Type B pancreatic cell (in vitro differentiated cells): ENCODE measurements at places on chromosomes 2 and 18. TPM values are rescaled to one million over a fixed set of nuclear protein-coding genes. Genes with fewer than 3 reads are reported as not detected.

DNA sequence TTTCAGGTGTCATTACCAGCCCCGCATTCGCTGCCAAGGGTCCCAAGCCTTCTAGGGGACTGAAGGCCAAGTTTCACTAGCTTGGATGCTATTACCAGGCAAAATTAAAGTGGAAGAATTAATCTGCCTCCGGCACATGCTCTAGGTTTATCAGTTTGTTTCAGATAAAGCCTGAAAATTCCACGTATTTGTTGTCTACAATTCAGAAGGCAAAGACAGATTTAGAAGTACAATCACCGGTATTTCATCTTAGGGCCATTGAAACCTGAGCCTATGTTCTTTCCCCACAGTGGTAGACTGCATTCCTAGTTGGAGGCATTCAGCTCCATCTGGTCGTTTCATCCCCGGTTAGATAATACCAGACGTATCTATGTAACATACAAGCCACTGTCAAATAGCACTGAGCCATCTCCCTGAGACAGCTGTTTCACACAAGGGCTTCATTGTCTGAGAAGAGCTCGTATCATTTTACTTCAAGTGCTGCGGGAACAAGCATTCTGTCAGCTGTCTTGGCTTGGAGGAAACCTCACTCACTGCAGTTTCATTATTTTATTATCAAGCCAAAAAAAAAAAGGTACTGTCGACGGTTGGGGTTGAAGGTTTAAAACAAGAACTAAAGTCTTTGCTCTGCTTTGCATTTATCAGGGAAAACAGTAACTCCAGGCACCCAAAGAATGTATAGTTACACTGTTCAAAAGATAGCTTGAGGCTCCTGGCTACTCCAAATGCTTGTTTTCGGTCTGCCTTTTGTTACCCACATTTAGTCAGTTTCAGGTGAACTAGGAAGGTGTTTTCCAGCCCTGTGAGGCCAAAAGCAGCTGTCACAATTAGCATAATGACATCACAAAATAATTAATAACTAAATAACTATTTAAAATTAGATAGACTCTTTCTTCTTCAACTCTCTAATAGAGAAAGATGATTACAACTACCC, 76.7 kb downstream of the TGIF1 start:
- peaks cover 34% of the 10 kb centered on the region for H3K4me1 ChIP-seq
- no peak for DNase-seq
- H3K27me3 ChIP-seq, result peaks cover under 1% of the 10 kb centered on the region
- H3K4me3 ChIP-seq, result peak overlapping the region; percentile 42
- peak overlapping the region; percentile 43 for H3K27ac ChIP-seq

DNA sequence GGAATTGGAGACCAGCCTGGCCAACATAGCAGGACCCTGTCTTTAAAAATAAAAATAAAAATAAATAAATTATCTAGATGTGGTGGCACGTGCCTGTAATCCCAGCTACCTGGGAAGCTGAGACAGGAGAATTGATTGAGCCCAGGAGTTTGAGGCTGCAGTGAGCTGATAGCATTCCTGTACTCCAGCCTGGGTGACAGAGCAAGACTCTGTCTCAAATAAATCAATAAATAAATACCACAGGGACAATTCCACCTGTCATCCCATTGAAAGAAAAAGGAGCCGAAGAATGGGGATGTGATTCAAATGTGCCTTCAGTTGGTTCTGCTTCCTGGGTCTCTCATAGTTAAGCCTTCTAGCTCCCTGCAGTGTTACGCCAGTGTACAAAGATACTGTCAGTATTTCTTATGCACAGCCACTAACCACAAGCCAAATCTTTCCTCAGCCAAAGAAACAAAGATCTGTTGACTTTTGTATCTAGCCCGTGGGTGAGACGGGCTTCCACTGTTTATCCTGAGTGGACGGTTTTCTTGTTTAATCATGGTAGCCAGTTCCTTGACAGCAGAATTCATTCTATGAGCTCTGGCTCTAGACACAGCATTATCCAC, 12.6 kb downstream of the LGALSL start:
- DNase-seq, result no peak
- no peak overlapping the region for H3K27ac ChIP-seq
- H3K27me3 ChIP-seq, result peaks cover 3% of the 10 kb centered on the region
- H3K4me3 ChIP-seq, result no peak overlapping the region

- H3K4me3 ChIP-seq, result no peak overlapping the region
- DNase-seq, result no peak
- H3K4me1 ChIP-seq, result no peaks in the 10 kb centered on the region
- peaks cover 19% of the 10 kb centered on the region for H3K27me3 ChIP-seq
- no peaks in the 10 kb centered on the region for H3K36me3 ChIP-seq
Observed at GRCh38 chr2:233761040-233761769, 1.1 kb downstream of the UGT1A1 start.

DNA sequence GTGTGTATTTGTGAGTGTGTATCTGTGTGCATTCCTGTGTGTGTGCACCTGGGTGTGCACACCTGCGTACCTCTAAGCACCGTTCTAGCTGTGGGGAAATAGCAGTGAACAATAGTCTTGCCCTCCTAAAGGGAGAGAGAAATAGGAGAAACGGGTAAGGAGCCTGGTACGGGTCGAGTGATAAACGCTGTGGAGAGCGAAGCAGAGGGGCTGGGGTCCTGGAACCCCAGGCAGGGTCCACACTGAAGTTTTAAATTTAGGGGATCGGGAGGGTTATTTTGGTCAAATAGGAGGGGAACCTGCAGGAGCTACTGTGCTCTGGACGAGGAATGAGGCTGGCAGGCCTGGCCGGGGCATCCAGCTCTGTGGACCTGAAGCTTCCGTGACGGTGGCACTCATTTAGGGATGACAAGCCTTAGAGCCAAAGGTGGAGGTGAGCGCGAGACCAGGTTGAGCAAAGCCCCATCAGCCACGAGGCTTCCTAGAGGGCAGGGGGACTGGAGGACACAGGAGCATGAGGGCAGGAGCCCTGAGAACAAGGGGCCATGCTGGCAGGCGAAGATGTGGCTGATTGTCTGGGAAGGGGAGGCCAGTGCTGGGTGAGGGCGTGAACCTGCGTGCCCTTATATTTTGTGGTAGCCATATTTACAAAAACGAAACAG, 188.0 kb downstream of the RTP5 start:
- no peaks in the 10 kb centered on the region for H3K36me3 ChIP-seq
- no peaks in the 10 kb centered on the region for H3K4me1 ChIP-seq
- H3K27ac ChIP-seq, result no peak overlapping the region
- H3K27me3 ChIP-seq, result peaks cover 58% of the 10 kb centered on the region

DNA sequence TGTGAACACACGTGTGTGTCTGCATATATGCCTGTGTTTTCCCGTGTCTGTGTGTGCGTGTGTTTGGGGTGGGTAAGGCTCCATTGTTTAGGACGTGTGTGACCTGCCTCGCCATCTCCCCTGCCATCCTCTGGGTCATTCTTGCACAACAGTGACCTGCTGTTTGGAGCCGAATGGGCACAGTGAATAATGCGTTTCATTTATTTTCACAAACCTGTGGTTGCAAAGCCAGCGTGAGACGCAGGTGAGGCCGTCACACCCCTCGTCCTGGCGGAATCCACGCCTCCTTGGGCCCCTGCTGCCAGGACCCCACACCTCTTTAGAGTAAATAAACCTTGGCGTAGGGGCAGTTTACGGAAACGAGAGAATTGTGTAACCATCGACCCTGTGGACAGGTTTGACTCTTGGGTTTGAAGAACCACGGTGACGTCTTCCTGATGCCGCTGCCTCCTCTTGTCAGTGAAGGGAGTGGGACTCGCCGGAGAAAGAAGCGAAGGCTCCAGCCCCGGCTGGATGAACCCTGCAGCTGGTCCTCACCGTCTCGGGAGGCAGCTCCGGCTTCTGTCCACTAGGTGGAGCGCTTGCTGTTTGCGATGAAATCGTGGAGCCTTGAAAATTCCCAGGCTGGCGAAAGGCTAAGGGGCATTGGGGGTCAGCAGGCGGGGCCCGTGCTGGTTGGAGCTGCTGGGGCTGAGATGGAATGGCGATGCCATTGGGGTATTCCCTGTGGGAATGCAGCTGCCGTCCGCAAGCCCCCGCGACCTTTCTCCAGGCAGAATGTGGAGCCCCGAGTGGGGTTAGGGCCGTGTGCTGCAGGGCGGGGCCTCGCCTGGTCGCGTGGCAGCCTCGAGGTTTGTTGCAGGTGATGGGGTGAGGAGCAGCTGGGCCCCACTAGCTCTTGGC, 81.1 kb downstream of the RTP5 start:
- no peak overlapping the region for H3K4me3 ChIP-seq
- no peaks in the 10 kb centered on the region for H3K36me3 ChIP-seq
- peaks cover 18% of the 10 kb centered on the region for H3K4me1 ChIP-seq
- H3K27me3 ChIP-seq, result peaks cover 27% of the 10 kb centered on the region
- peak; percentile 85 for DNase-seq

DNA sequence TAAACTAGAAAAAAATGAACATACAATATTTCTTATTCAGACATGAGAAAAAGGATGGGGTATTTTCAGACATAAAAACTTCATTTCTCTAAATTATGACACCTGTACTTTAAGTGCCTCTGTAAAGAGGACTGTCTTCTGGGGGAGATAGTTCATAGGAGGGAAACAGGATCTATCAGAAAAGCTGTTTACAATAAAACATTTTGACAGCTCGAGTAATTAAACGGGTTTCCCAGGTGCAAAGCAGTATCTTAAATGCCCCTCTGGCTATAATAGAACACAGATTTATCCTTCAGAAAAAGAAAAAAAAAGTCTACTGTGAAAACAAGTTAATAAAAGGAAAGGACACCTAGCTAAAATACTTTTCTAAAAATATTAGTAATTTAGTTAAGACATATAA, 311.4 kb upstream of the UBE2E3 start:
- no peak for DNase-seq
- H3K4me3 ChIP-seq, result no peak overlapping the region
- no peaks in the 10 kb centered on the region for H3K27me3 ChIP-seq
- no peaks in the 10 kb centered on the region for H3K36me3 ChIP-seq
- no peaks in the 10 kb centered on the region for H3K4me1 ChIP-seq

The POTEF gene
- total RNA-seq, result 14.2 and 25.0 TPM in 2 replicates

DNA sequence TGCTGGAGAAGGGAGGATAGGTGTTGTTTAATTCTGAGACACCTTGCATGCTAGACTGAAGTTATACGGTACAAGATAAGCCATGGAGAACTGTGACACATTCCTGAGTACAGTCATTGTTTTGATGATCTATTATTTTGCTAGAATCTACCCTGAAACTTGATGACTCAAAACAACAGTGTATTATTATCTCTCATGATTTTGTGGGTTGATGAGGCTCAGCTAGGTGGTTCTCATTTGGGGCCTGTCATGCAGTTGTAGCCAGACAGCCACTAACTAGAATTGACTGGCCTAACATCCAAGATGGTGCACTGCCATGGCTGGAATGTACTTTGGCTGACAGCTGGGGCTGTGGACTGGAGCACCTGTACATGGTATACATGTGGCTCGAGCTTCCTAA, 5.4 kb upstream of the IL1R1 start:
- H3K27ac ChIP-seq, result no peak overlapping the region
- H3K4me3 ChIP-seq, result no peak overlapping the region
- no peaks in the 10 kb centered on the region for H3K36me3 ChIP-seq
- H3K27me3 ChIP-seq, result no peaks in the 10 kb centered on the region
- peaks cover 11% of the 10 kb centered on the region for H3K4me1 ChIP-seq
- DNase-seq, result no peak

The ANKRD30BL gene
- not detected in 2 replicates for total RNA-seq

The FBXO36 gene
- total RNA-seq, result 2.0 and 3.2 TPM in 2 replicates

GRCh38 chr2:10223471-10223870, 79.2 kb upstream of the HPCAL1 start:
- no peak for DNase-seq
- no peak overlapping the region for H3K4me3 ChIP-seq
- H3K27me3 ChIP-seq, result peaks cover 9% of the 10 kb centered on the region
- H3K36me3 ChIP-seq, result no peaks in the 10 kb centered on the region

The MEP1B gene
- 1.7 and 2.7 TPM in 2 replicates for total RNA-seq
